ENCODE measurements at places on chromosomes 13 and 19.

DNA sequence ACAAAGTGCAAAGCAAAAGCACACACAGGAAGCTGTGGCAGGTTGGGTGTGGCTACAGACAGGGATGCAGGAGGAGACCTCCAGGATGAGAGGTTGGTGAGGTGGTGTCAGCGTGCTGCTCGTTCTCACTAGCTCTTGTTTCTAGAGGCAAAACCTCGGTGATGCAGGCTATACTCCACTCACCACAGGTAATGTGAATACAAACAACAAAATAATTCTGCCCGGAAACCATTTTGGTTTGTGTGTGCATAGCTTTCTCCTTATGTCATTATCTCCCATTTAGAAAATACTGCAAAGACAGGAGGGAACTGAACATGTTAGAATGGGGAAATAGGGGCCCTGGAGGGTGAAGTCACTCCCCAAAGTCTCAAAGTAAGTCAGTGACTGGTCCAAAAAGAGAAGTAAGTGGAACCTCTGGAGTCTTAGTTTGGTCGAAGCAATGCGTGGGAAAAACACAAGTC lies 9.4 kb downstream of the LCP1 start:
- H3K36me3 ChIP-seq = peaks cover 84% of the 10 kb centered on the region
- H3K4me1 ChIP-seq = peaks cover 93% of the 10 kb centered on the region
- DNase-seq = peak; percentile 71

DNA sequence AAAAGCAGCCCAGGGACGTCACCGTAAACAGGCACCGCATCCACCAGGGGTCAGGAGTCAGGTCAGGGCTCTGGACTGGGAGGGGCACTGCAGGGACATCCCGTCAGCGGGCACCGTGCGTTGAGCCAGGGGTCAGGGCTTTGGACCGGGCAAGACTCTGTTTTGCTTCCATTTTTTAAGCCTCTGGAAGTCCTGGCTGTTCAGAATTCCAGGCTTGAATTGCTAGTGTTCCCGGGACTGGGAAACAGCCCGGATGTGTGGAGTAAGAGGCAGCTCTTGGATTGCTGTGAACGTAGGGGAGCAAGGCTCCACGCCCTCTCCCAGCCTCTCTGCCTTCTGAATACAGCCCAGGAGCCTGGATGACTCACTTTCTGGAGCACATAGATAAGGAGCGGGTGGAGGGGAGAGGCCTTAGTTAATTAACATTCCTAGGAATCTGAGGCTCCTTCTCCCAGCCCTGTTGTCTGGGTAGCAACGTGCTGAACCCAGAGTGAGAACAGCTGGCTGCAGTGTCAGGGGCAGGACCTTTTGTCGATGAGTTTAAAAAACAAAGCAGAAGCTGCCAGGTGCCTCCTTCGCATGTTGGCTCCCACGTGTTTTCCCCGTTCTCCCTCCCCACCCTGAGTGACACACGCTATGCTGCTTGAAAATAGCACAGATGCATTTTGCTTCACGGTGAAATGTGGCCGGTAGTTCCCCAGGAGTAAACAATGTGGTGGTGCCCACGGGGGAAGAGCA lies 21.9 kb downstream of the ATP11A start:
- peaks cover 8% of the 10 kb centered on the region for H3K36me3 ChIP-seq
- no peaks in the 10 kb centered on the region for H3K27me3 ChIP-seq
- peak overlapping the region; percentile 25 for H3K27ac ChIP-seq
- no peak overlapping the region for H3K4me3 ChIP-seq
- H3K4me1 ChIP-seq = peaks cover 24% of the 10 kb centered on the region

DNA sequence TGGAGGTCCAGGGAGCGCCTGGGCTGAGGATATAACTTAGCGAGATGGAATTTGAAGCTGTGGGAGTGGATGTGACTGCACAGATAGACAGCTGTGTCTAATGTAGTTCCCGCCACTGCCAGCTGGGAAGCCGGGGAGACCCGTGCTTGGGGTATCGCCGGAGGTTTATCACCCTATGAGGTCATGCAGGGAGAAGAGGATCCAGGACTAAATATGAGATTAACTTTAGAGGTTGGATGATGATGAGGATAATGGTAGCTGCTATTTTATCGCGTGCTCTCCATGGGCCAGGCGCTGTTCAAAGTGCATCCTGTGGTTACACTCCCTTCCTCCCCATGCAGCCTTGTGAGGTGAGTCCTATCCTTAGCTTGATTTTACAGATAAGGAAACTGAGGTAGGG lies 19.9 kb downstream of the SSC5D start:
- H3K27me3 ChIP-seq = peaks cover 8% of the 10 kb centered on the region
- no peak overlapping the region for H3K4me3 ChIP-seq
- peaks cover 3% of the 10 kb centered on the region for H3K36me3 ChIP-seq
- H3K27ac ChIP-seq = no peak overlapping the region

GRCh38 chr19:29248332-29248844 lies 35.4 kb upstream of the UQCRFS1 start:
- no peak overlapping the region for H3K4me3 ChIP-seq
- no peaks in the 10 kb centered on the region for H3K4me1 ChIP-seq
- H3K27ac ChIP-seq = no peak overlapping the region
- no peaks in the 10 kb centered on the region for H3K36me3 ChIP-seq

DNA sequence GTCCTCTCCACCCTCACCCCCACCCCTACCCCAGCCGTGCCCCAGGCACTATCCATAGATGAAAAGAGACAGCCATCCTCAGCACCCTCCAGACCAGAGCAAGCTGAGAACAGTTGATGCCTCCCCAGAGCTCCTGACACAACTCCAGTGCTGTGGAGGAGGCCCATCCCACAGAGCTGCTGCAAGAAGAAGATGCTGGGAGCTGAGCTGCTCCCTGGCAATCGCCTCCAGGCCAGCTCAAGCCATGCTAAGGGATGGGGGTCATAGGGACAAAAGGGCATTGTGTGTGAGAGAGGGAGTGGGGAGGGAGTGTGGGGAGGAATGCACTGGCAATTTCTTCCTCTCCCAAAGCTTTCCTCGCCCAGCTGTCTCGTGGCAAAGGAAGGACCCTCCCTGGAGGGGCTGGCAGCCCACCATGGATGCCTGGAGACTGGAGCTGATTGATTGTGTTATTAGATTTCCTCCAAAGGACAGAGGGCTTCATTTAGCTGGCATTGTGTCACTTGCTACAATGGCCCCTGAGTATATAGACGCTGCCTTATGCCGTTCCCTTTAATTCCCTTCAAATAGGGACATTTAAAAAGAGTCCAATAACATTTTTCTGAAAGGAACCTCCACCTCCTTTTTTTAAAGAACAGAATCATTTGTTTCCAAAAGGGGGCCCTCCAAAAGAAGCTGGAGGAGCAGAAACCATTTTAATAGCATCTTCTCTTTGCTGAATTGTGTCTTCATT lies 476.4 kb downstream of the FOXO1 start:
- DNase-seq = peak; percentile 33
- H3K36me3 ChIP-seq = no peaks in the 10 kb centered on the region
- peaks cover 82% of the 10 kb centered on the region for H3K4me1 ChIP-seq
- H3K4me3 ChIP-seq = peak overlapping the region; percentile 32

Measured in activated CD4-positive, alpha-beta T cell treated with anti-CD3 and anti-CD28 coated beads for 36 hours (primary cell).